ENCODE measurements at places on chromosomes 11 and 22. TPM values are rescaled to one million over a fixed set of nuclear protein-coding genes. Genes with fewer than 3 reads are reported as not detected.

DNA sequence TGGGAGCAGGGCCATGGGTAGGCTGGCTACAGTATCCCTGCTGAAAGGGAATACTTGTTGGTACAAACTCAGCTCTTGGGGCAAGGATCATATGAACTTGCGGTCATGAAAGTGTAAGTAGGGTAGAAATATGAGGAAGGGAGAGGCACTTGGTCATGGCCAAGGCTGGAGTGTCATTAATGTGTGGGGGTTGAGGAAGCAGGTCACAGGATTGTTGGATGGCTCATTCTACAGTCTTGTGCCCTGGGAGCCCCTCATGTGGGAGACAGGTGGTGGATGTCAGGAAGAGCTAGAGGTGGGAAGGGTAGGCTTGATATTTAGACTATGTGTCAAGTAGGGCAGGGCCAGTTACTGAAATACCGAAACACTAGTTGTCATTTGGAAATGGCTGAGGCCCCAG, 95.5 kb downstream of the RRM1 start:
- no peak for DNase-seq

DNA sequence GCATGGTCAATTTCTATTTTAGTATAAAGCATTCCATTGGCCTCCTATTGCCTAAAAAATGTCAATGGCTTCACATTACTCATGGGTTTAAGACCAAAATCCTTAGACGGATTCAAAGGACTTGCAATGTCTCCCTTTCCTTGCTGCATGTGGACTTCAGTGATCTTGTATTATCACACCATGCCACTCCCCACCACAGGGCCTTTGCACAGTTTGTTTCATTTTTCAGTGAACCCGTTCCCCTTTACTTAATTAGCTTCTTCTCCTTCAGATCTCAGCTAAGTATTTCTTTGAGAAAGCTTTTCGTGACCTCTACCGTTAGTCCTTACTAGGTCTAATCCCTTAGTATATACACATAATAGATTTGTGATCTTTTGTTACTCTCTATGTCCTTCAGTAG, 269.7 kb downstream of the FAM76B start:
- DNase-seq = no peak

DNA sequence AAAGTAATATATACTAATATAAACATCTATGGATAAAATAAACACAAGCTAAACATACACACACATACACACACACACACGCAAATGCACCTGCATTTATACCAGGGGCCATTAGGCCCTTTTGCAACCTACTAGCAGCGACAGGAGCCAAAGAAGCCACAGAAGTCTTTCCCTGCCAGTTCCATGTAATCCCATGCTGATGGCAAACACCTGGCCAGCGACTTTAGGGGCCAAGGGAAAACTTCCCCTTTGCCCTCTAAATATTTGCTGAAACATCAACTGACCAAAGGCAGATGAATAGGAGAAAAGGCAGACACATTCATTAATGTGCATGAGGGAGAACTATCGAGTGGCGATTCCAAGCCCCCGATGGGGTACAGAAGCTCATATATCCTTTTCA, 14.8 kb upstream of the P2RY2 start:
- DNase-seq = no peak

The FOLR1 gene
- not detected for total RNA-seq

The RPS6KB2 gene
- 69.0 TPM for total RNA-seq

The NFAM1 gene
- 0.22 TPM for total RNA-seq

The GLB1L3 gene
- 6.1 TPM for total RNA-seq

The GAB4 gene
- not detected for total RNA-seq

GRCh38 chr11:113240389-113240788, 74.0 kb upstream of the TTC12 start:
- DNase-seq = no peak

DNA sequence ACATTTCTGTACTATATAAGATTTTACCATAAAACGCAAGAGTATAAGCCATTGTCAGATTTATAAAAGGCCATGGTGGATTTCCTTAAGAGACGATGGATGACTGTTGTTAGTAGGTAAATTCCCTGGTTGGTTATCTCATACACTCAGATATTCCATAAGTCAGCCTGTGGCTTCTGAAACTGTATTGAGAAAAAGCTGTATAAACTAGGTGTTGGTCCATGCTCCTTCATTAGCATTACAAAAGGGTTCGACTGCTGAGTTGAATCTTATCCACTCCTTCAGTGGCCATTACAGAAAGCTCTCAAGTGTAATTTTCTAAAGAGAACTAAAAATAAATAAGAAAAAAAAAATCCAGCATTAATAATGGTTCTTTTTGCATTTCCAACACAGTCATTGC, 5.3 kb downstream of the GRAP2 start:
- DNase-seq = no peak
